ENCODE measurements at places on chromosomes 1 and 21.

DNA sequence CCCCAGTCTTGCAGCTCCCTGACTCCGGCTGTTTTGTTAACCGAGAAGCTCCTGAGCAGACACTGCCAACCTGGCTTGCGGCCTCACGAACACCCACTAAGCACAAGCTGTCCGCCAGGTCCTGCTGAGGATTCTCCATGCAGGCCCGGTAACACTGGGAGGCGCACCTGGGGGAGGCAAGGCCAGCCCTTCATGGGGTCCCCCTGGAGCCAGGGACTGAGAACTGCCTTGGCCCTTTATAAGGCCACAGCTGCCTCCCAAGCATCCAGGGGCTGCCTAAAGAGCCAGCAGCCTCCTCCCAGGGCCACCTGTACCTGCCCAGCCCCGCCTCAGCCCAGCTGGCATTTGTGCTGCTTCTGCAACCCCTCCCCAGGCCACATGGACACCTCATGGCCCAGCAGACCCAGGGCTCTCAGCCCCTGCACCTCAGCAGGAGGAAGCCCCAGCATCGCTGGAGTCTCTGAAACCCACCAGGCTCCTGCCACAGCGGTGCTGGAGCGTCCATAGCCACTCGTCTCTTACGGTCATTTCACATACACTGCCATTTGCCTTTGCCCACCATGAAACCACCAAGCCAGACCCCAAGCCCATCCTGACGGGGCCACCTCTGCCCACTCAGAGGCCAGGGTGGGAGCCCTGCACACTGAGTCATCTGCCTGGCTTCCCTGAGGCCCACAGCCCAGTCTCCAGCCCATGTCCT, 82.5 kb downstream of the NPHP4 start:
- no peak for ATAC-seq

DNA sequence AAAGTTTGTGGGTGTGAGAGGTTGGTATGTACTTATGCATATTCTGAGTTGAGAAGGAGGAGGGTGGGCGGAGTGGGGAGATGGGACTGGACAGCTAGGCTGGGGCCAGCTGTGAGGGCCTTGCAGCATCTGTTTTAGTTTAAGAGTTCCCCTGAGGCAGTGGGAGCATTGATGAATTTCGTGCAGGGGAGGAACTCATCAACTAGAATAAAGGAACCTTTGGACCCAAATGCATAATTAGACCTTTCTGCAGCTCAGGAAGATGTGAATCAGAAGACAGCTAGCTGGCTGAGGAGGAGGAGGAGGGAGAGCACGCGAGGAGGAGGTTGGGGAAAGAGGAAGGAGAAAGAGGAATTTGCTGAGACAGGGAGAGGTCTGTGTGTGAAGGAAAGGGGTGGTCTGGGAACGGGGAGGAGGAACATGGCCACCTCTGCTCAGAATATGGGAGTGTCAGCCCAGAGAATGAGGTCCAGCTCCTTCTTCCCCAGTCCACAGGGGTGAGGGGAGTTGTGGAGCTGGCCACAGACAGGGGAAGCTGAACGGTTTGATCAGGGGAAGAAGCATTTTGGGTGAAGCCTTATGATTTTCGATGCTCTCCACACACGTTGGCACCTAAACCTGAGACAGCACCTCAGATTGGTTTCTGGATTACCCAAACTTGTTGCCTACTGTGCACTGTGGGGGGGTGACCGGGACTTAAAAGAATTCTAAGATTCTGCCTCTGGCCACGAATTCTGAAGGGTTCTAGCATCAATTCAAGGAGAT, 27.7 kb downstream of the MYOG start:
- peak; percentile 95 for ATAC-seq

- no peak for ATAC-seq
Observed at GRCh38 chr1:116326486-116326885, 46.6 kb upstream of the ATP1A1 start.

DNA sequence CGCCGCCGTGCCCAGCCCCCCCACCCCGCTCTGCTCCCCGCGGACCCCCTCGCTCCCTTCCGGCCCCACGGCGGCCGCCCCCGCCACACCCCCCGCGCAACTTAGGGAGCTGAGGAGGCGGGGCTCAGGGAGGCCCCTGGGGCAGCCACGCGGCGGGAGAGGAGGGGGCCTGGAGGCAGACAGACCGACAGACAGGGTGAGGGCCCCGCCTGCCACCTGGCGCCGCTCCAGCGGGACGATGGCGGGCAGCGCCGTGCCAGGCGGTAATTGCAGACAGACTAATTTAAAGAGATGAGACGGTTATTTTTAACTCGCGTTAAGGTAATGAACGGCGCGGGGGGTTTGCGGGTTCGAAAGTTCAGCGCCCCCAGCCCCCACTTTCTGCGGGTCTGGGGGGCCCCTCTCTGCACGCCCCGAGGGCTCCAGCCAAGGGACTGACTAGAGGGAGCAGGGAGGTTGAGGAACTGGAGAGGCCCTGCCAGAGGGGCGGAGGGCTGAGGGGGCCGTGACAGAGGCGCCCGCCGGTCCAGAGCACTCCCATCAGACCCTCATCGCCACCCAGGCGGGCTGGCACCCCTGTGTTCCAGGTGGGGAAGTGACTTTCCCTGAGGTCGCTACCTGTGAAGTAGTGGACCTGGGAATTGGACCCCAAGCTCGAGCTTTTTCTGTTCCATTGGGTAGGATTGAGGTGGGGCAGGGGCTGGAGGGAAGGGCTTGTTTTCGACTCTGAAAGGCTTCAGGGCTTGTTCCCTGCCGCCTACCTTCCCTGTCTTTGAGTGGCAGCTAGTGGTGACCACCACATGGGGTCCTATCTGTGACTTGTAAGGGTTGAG, 5.4 kb downstream of the FOXO6 start:
- peak; percentile 23 for ATAC-seq

DNA sequence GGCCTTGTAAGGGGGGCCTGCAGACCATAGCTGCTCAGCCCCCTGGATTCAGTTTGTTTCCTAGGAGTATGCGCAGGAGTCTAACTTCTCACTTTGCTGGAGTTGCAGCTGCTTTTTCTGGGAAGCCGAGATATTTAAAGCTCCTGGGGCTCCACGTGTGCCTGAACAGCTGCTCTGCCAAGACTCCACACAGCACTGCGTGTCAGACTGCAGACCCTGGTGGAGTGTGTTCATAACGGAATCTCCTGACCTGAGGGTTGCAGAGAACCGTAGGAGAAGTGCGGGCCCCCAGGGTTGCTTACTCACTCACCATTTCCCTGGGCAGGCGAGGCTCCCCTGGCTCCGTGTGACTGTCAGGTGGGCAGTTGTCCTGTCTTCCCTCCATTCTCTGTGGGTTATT, 474.3 kb upstream of the TMPRSS15 start:
- ATAC-seq = no peak

- peak; percentile 99 for ATAC-seq
Observed at GRCh38 chr1:152036267-152037216, at the start of gene S100A11. S100A11 (minus strand) TSS chr1:152037004; CDS start chr1:152036915, 89 bp downstream.

- ATAC-seq = no peak
Observed at GRCh38 chr1:207908107-207908734, 2.7 kb downstream of the CD34 start.

DNA sequence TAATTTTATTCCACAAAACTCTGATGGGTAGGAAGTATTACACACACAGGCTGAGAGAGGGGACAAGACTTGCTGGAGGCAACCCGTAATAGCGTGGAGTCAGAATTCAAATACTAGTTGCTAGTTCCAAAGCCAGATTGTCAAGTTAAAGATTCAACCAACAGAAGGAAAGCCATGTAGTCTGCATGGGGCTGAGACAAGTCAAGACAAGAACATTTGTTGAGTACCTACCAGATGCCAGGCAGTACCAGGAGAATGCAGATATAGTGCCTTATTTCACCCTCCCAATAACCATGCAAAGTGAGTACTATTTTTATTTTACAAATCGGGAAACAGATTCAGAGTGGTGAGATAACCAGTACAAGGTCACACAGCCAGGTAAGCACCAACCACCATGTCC, 110.4 kb upstream of the SPATA6 start:
- ATAC-seq = no peak

DNA sequence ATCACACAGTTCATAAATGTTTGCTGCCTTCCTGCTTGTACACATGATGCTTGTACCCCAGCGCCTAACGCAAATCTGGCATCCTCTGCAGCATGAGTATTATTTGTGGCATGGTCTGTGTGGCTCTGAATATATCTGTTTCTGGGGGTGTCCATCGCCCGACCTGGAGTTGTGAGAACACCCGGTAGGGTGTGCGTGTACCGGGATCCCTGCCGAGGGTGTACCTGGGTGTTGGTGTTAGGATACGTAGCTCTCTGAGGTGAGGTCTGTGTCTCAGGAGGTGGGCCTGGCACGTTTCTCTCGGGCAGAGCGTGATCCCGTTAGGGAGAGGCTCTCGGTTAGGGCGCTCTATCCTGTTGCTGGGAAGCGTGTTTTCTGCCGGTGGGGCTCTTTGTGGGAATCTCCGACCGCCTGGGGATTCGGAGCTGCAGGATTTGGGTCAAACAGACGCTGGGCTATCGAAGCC, 10.4 kb upstream of the CDC20 start:
- peak; percentile 45 for ATAC-seq

DNA sequence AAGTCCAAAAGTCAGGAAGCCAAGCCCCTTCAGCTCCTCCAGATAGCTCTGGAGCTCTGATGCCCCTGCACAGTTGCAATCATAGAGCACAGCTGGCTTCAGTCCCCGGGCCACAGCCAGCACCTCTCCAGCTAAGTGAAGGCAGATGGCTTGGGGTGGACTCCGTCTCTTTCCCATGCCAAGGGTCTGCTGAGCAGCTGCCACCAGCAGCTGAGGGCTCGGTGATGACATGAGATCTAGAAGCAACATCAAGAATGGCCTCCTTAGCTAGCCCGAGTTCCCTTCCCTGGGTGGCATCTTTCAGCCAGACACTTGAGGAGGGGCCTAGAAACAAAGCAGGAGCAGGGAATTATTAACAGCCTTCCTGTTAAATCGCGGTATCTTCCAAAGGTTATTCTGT, 973 bp downstream of the C1orf74 start:
- ATAC-seq = no peak

- ATAC-seq = no peak
Observed at GRCh38 chr1:247281001-247281574, 25.2 kb downstream of the VN1R5 start.

DNA sequence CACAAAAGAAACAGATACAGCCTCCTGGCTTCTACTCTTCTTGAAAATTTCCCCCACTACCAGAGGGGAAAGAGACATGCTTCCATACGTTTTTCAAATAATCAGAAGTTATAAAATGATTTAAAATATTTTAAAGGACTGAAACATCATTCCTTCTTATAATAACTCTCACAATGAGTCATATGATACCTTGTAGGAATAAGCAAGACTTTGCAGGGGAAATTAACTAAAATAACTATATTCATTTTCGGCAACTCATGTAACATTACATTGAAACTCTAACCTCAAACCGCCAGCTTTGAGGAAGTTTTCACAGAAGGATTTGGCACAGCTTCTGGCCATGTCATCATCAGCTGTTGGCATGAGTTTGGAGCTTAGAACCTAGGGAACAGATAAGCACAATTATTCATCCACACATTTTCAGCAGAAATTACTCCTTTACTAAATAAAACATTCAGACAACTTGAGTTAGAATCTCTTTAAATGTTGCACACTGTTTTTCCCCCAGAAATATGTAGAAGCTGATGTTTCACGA, 85.9 kb downstream of the USP24 start:
- no peak for ATAC-seq

- no peak for ATAC-seq
Observed at GRCh38 chr1:10863886-10864285, 67.4 kb upstream of the CASZ1 start.

DNA sequence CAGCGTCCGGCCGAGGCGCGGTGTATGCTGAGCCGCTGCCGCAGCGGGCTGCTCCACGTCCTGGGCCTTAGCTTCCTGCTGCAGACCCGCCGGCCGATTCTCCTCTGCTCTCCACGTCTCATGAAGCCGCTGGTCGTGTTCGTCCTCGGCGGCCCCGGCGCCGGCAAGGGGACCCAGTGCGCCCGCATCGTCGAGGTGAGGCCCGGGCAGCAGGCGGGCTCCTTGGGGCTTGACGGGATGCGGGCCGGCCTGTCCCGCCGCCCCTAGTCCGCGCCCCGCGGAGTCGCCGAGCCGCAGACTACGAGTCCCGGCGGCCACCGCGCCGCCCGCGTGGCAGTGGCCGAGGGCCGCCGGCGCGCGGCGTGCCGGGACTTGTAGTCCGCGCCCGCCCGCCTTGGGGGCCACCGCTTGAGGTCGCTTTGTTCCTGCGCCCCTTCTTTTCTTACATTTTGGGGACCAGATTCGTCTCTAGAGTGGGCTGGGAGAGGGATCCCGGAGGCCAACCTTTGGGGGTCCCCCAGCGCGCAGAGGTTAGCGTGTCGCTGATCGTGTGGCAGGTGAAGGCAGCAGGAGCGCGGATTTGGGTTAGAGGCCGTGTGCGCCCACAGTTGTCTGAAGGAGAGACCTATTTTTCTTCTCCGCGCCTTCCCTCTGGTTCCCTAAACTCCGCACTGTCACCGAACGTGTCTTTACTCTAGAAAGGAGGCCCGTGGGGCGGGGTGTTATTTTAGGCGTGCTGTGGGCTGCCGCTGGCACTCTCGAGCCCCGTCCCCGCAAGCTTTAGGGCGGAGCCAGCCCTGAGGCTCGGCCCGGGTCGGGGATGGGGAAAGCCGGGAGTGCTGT, 553 bp downstream of the CMPK1 start:
- ATAC-seq = peak; percentile 83

DNA sequence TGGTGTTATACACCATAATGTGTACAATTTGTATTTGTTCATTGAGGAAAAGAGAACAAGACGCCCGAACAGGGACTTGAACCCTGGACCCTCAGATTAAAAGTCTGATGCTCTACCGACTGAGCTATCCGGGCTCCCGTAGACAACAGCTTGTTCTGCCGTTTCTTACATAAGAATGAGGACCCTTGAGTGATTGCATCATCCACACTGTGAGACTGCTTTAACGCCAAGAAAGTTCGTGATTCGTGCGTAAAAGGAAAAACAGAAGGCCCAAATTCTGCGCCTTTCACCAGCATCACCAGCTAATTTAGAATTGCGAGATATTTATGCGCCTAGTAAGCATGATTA, 9.3 kb upstream of the MDM4 start:
- peak; percentile 76 for ATAC-seq

DNA sequence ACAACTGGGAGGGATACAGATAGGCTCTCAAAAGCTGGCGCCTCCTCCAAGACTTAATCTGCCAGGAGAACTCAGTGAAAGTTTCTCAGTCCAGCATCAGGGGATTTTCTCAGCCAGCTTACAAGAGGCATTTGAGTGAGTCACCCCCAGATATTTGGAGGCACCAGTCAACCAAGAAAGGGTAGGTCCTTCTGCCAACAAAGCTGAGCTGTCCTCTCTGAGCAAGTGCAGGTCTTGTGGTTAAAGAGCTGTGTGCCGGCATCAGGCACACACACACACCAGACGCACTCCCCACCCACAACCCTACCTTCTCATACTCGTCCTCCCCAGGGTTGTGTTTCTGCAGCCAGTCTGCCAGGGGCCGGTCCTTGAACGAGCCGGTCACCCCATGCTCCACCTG, 27.0 kb upstream of the PPP1R15B start:
- no peak for ATAC-seq

GRCh38 chr1:81801651-81802456, 1.1 kb downstream of the ADGRL2 start:
- ATAC-seq = peak; percentile 31

GRCh38 chr1:30929135-30929889, 20.8 kb upstream of the SDC3 start:
- peak; percentile 55 for ATAC-seq

GRCh38 chr1:200282497-200283122, 127.2 kb downstream of the ZNF281 start:
- ATAC-seq = no peak

- ATAC-seq = peak; percentile 93
Observed at GRCh38 chr1:56363007-56363770, 216.2 kb downstream of the PLPP3 start.

Data from motor neuron (in vitro differentiated cells).